ENCODE measurements at places on chromosomes 12 and 14. TPM values are rescaled to one million over a fixed set of nuclear protein-coding genes. Genes with fewer than 3 reads are reported as not detected.

The CAPS2 gene
- total RNA-seq, result 4.0 TPM

The OAS2 gene
- total RNA-seq, result 10.3 TPM

The HRK gene
- not detected for total RNA-seq

The SNRPF gene
- total RNA-seq, result 20.9 TPM

The RFLNA gene
- 5.8 TPM for total RNA-seq

The PMCH gene
- 0.36 TPM for total RNA-seq

The DAO gene
- total RNA-seq, result not detected

The FAM181A gene
- not detected for total RNA-seq

The METTL25 gene
- total RNA-seq, result 18.1 TPM

The DLK1 gene
- not detected for total RNA-seq

The ARHGAP9 gene
- total RNA-seq, result 0.13 TPM

The PTCSC3 gene
- not detected for total RNA-seq

The CCDC198 gene
- total RNA-seq, result not detected

The MLH3 gene
- total RNA-seq, result 24.0 TPM

The SERPINA9 gene
- total RNA-seq, result not detected

The KRT6A gene
- not detected for total RNA-seq

The ANKS1B gene
- total RNA-seq, result 1.1 TPM

The DGKA gene
- 62.8 TPM for total RNA-seq

The FOXN4 gene
- not detected for total RNA-seq

The MRPL52 gene
- total RNA-seq, result 73.1 TPM

The SPIC gene
- total RNA-seq, result not detected

All from thoracic aorta endothelial cell (primary cell).